Pancreas (tissue), 10 donors: ENCODE measurements at places on chromosomes 11 and 22. TPM values are rescaled to one million over a fixed set of nuclear protein-coding genes. Genes with fewer than 3 reads are reported as not detected.

HIKESHI gene
- total RNA-seq, result 10.6 TPM

CRYBB3 gene
- total RNA-seq, result 0.38 TPM

C11orf58 gene
- total RNA-seq, result 63.1 TPM

OR51B2 gene
- not detected for total RNA-seq

MAPK12 gene
- total RNA-seq, result 2.0 TPM

SUSD2 gene
- 1.9 TPM for total RNA-seq

SHANK3 gene
- total RNA-seq, result 5.0 TPM

UBQLN3 gene
- not detected for total RNA-seq

TEX54 gene
- not detected for total RNA-seq

SYT9 gene
- 1.0 TPM for total RNA-seq

NADSYN1 gene
- 46.3 TPM for total RNA-seq

MOGAT2 gene
- total RNA-seq, result 0.09 TPM

SNX32 gene
- total RNA-seq, result 0.28 TPM

GPHA2 gene
- total RNA-seq, result 9.5 TPM

CHRNA10 gene
- 0.70 TPM for total RNA-seq

KCNJ4 gene
- not detected for total RNA-seq

DNAJB7 gene
- not detected for total RNA-seq

SLC25A1 gene
- 38.3 TPM for total RNA-seq

KRTAP5-2 gene
- not detected for total RNA-seq

OR4C3 gene
- not detected for total RNA-seq

TSGA10IP gene
- total RNA-seq, result not detected

OR9I1 gene
- total RNA-seq, result not detected

LGALS1 gene
- total RNA-seq, result 43.2 TPM

PGA4 gene
- 2.9 TPM for total RNA-seq

CST6 gene
- total RNA-seq, result 0.22 TPM

MAPK8IP2 gene
- 2.8 TPM for total RNA-seq

HMGXB4 gene
- total RNA-seq, result 10.1 TPM

RFPL3 gene
- not detected for total RNA-seq

CRYBA4 gene
- total RNA-seq, result not detected

SLC5A12 gene
- 0.24 TPM for total RNA-seq

FOLH1 gene
- total RNA-seq, result 0.24 TPM

WNT11 gene
- total RNA-seq, result 5.2 TPM

OR52E8 gene
- not detected for total RNA-seq

BARX2 gene
- 4.1 TPM for total RNA-seq

PTGDR2 gene
- total RNA-seq, result 0.59 TPM

GLYAT gene
- 0.18 TPM for total RNA-seq

ACP2 gene
- total RNA-seq, result 23.2 TPM

PTPRCAP gene
- total RNA-seq, result 0.93 TPM

MGAT3 gene
- total RNA-seq, result 1.6 TPM

GNG3 gene
- 0.19 TPM for total RNA-seq

DAGLA gene
- total RNA-seq, result 4.5 TPM

DMC1 gene
- not detected for total RNA-seq

PIK3IP1 gene
- total RNA-seq, result 6.5 TPM

CLDN5 gene
- 4.3 TPM for total RNA-seq

SEPTIN3 gene
- total RNA-seq, result 1.3 TPM

IZUMO1R gene
- not detected for total RNA-seq

KCNK4 gene
- not detected for total RNA-seq

GPR137 gene
- total RNA-seq, result 7.6 TPM

LRRC56 gene
- 1.5 TPM for total RNA-seq

IGLL1 gene
- total RNA-seq, result not detected

DDTL gene
- 2.6 TPM for total RNA-seq

SPA17 gene
- total RNA-seq, result 2.2 TPM

MMP11 gene
- total RNA-seq, result 0.61 TPM

TCN1 gene
- total RNA-seq, result 3.3 TPM

PKNOX2 gene
- total RNA-seq, result 6.6 TPM
